ENCODE measurements at places on chromosomes 1 and 21.

DNA sequence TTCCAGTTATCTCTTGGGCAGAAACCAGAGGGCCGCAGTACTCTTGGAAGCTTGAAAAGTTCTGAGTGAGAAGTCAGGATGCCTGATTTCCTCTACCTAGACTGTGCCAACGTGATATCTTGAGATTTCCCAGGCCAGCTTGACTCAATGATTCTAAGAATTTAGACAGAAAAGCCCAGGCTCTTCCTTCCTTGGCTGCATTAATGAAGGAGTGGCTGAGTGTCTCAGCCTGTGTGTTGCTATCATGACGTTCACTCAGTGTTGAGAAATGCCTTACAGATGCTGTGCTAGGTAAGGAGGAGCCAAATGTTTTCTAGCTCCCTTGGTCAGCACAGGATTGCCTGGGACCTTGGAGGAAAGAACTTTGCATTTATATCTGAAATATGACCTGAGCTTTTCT is 454.1 kb upstream of the USP24 start:
- DNase-seq, result no peak

GRCh38 chr1:70617728-70618127 is 206.7 kb downstream of the CTH start:
- DNase-seq, result no peak

DNA sequence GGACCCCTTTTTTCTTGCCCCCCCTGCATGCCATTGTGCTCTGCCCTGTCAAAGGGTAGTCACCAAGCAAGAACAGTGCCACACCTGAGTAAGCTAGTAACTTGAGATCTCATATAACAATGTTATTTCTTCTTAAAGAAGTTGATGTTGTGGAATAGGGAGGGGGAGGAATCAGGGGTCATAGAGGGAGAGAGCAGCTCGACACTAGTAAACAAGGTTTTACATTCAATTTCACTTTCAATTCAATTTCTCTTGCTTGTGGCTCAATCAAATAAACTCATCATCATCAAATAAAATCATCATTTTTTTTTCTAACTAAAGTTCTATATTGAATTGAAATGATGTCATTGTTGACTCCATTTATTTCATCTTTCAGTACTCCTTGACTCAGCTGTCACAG is 106.4 kb downstream of the CRB1 start:
- DNase-seq, result no peak

DNA sequence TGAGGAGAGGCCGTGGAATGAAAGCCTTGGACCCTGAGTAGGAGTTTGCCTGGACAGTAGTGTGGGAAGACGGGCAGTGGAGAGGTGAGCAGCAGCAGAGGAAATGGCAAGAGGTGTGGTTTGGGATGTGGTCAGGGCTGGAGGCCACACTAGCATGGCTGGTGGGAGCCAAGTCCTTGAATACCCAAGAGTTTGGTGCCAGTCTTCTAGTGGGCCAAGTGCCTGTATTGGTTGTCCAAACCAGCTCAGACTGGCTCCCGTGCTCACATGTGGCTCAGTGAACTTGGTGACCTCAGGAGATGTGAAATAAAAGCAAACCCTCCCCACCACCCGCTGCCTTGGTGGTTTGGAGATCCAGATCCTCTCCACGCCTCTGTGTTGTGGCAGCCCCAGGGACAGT is 2.4 kb downstream of the GUCA2A start:
- DNase-seq, result no peak

- no peak for DNase-seq
These were observed 1.0 kb upstream of the CD84 start for GRCh38 chr1:160580221-160580812.

GRCh38 chr1:119544165-119544762 is 37.3 kb downstream of the HSD3B1 start:
- no peak for DNase-seq

GRCh38 chr1:51927029-51927428 is 48.5 kb upstream of the NRDC start:
- DNase-seq, result no peak

DNA sequence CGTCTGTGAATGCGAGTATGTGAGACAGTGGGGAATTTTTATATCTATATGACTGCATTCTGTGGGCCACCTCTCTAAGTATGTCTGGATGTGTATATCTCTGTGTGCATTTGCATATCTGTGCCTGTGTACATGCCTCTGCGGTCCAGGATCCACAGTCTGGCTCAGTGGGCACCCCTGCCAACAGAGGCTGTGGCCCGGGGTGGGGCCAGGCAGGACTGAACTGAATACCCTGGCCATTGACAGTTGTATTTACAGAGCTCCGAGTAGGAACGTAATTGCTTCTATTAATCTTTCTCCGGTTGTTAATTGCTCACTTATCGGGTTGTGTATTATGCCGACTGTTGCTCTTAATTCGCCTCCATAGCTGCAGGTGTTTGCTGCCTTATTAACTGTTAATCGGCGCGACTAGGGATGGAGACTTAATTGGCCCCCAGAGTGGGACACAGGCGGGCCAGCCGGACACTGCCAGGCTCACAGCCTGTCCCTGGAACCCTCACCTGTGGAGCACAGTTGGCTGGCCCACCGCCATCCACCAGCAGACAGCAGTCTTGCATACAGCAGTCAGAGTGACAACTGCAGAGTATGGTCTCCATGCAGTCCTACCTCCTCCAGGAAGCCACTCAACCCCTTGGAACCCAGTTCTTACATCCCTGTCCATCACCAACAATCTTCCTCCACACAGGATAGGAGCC is 22.4 kb upstream of the ADGRB2 start:
- no peak for DNase-seq

DNA sequence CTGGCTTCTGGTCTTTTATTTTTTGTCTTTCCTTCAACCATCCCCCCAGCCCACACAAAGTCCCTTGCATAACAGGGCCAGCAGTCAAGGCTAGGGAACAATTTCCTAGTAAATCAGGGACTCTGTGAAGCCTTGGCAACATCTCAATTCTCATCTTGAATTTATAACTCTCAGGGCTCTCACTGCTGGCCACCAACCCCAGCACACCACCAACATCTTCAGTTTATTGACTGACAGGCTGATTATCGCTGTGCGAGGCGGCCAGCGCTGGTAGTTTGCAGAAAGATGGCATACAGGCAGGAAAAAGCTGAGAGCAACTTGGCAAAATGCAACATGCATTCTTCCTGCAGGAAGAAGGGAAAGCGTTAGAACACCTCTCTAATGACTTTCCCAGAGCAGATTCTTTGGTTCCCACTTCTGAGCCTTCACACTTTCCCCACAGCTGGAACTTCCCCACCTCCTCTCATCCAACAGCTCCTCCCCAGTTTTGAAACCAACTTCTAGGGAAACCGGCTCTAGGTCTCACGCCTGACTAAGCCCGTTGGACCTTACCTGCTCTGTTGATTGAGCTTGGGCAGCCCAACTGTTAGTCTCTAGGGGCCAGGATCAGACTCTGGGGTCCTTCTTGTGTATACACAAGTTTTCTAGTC is 26.3 kb upstream of the CSF1 start:
- DNase-seq, result no peak

GRCh38 chr1:162366149-162366548 is 10.5 kb downstream of the SPATA46 start:
- no peak for DNase-seq

- no peak for DNase-seq
These were observed 5.8 kb downstream of the LRRC8D start for GRCh38 chr1:89826594-89826993.

DNA sequence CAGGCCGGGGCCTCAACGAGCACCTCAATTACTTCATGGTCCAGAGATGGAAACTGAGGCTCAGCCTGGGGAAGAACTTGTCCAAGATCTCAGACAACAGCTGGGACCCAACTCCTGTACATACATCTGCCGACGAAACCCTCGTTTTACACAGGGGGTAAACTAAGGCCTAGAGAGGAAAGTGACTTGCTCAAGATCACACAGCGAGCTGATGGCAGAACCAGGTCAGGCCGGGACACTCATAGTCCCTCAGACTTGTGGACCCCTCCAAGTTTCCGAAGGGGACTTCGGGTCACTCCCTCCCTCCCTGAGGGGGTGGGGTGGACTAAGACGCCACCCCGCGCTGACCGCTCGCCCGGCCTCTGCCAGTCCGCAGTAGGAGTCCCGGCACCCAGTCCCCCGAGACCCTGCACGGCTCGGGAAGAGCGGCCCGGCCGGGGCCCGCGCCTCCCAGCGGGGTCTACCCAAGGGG is 430 bp downstream of the WASF2 start:
- DNase-seq, result peak; percentile 22

DNA sequence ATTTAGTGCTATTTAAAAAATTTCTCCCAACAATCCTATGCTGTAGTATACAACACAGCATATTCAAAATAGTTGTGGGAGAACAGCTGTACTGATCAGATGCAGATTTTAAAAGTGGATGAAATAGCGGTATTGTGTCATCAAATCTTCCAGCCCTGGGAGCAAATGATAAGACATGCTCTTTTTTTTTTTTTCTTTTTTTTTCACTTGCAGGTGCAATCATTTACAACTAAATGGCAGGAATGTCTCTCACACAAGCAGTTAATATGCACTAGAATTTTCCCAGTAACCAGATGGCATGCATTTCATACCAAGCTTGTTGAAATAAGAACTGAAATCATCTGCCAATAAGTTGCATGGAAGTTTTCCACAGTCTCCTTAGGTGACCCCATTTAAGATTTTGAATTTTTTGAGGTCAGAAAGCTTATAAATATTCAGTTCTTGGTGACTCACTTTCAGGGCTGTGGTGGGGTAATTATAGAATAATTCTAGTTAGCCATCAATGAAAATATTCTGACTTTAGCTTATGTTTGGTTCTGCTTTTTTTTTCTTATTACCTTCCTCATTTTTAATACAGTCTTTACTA is 623.9 kb upstream of the NR5A2 start:
- DNase-seq, result no peak
